Astrocyte (in vitro differentiated cells and primary cell): ENCODE measurements at places on chromosomes 6 and 20. TPM values are rescaled to one million over a fixed set of nuclear protein-coding genes. Genes with fewer than 3 reads are reported as not detected.

GRCh38 chr6:128139519-128139918, 238.7 kb upstream of the THEMIS start:
- peak; percentile 63 for DNase-seq
- no peak overlapping the region for H3K4me3 ChIP-seq

The CDK19 gene
- total RNA-seq = 20.4 and 21.8 TPM in 2 replicates

- H3K4me1 ChIP-seq = no peaks in the 10 kb centered on the region
- H3K27ac ChIP-seq = no peak overlapping the region
- DNase-seq = no peak
Measured at GRCh38 chr6:80363501-80364122, 257.1 kb downstream of the BCKDHB start.

The CRISP2 gene
- not detected in 2 replicates for total RNA-seq

- H3K27me3 ChIP-seq = peaks cover 26% of the 10 kb centered on the region
- no peaks in the 10 kb centered on the region for H3K36me3 ChIP-seq
- no peaks in the 10 kb centered on the region for H3K4me1 ChIP-seq
- no peak for DNase-seq
- H3K4me3 ChIP-seq = no peak overlapping the region
Measured at GRCh38 chr20:56621730-56622129, 7.4 kb upstream of the TFAP2C start.

DNA sequence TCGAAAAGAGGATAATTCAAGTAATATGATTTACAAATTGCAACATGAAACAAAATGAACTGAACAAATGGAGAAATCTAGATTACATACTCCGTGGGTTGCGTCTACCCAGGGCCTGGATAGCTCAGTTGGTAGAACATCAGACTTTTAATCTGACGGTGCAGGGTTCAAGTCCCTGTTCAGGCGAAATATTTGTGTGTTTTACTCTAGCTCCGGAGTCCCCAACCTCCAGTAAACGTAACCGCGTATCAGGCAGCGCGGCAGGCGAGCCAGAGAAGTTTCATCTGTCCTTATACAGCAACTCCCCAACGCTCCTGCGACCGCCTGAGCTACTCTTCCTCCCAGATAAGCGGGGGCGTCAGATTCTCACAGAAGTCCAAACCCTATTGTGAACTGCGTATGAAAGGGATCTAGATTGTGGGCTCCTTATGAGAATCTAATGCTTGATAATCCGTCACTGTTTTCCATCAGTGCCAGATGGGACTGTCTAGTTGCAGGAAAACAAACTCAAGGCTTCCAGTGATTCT, 176.1 kb downstream of the TRIM27 start:
- H3K4me1 ChIP-seq = no peaks in the 10 kb centered on the region
- H3K4me3 ChIP-seq = peak overlapping the region; percentile 41
- H3K27ac ChIP-seq = no peak overlapping the region
- no peaks in the 10 kb centered on the region for H3K36me3 ChIP-seq
- DNase-seq = peak; percentile 84

DNA sequence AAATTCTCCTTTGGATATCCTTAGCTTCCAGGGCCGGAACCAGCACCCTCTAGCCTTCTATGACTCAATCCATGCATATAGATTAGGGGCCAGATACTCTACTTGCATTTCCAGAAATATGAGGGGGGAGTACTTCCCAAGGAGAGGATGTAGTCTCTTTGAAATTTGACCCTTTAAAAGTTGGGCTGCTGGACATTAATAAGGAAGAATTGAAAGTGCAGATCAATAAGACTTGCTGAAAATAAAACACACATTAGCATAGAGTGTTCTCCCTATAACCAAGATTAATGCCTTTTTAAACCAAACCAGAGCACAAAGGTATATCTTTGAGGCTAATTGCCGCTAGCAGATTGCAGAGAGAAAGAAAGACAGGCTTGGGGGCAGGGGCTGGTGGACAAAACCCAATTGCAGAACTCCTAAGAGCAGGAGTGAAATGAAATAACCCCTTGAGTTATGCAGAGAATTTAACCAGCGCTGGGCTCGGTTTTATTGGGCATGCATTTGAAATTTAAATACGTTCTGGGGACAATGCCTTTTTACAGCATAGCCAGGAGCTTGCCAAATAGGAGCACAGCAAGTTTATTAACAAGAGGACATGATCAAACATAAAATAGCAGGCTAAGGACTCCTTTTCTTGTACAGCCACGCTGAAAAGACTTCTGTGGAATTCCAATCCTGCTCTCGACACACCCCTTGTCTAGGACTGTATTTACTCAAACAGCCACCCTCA, 108.2 kb upstream of the SALL4 start:
- DNase-seq = peak; percentile 65
- no peaks in the 10 kb centered on the region for H3K36me3 ChIP-seq
- peak overlapping the region; percentile 35 for H3K4me3 ChIP-seq

DNA sequence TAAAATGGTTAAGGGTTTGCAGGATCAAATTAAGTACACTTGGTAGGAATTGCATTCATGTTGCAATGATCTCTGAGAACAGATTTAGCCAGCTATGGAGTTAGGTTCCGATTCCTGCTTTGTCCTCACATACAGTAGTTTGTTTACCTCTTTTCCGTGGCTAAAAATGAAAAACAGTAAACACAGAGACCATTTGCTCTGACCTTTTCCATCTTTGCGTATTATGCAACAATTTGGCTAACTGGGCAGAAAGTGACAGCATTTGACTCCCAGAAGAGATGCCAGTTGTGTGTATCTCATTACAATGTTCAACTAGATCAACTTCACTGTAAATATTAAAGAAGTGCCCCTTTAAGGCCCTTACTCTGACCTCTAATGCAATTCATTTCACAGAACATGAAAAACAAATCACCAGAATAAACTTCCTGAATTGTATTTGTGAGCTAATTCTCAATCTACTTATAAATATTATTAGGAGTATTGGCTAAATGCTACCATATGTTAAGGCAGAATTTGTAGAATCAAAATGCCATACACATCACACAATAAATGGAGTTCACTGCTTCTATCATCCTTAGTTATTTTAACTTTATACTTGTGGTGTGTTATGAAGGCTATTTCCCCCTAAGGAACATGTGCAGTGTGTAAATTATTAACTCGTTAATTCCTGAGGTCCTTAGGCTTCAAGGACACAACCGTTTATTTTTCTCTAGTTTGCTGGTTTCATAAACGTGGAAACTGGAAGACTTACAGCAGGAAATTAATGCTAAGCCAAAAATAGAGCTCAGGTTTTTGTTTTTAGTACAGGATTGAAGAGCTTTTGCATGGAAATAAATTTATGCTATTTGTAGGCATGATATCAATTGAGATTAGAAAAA, 380.7 kb upstream of the CITED2 start:
- H3K27me3 ChIP-seq = no peaks in the 10 kb centered on the region
- H3K4me3 ChIP-seq = no peak overlapping the region
- DNase-seq = no peak
- H3K27ac ChIP-seq = no peak overlapping the region
